ENCODE measurements at places on chromosomes 7 and 10.

GRCh38 chr7:27191161-27191731, 6.2 kb upstream of the HOXA11 start:
- peak; percentile 41 for DNase-seq

DNA sequence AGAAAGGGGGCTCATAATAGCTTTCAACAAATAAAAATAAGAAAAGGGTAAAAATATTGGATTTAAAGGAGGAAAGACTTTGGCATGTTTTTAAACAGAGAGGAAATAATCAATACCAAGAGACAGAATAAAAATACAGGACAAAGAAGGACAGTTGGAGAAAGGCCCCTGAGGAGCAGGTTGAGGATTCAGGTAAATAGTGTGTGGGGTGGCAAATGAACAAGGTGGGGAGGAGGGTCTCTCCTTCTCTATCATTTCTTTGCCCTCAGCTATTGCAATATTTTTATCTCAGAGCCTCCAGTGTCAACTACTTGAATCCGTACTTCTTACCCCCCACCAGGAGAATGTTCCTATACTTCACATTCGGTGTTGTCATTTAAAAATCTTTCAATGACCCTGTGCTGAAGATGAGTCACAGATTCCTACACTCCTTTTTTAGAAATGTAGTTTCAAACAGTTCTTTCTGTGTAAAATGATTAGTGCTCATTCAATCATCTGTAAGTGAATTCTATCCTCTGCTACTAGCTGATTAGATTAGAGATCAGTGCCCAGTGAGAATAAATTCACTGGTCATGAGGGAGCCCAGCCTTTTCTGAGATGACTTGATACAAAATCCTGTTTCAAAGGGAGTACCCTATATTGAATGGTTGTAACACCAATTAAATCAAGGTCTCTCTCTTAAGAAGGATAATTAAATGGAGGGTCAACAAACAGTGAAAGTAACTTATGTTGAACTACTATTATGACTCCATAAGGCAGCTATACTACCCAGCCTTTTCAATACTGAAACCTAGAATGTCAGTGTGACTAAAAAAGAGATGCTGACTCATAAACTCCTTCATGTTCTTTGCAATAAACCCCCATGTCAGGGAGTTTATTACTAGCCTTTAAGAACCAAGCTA, 50.4 kb upstream of the WNT16 start:
- peak; percentile 78 for DNase-seq

- DNase-seq: peak; percentile 48
These were observed 6.1 kb downstream of the GSTO2 start for GRCh38 chr10:104274762-104275721.

DNA sequence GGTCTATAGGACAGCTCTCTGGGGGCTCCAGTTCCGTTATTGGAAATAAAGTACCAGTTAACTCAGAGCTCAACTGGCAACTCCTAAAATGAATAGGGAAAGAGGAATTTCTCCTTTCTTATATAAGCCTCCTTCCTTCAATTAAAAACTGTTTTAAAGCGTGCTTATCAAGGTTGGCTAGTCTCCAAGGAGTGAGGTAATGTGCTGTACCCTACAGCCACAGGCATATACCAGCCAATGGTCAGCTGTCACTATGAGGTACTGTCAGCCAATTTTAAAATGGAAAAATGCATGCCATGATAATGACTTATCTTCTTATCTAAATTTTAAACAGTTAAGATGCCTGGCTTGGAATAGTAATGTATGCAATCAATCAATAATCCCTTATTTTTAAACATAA, 76.2 kb downstream of the PLCE1 start:
- no peak for DNase-seq

DNA sequence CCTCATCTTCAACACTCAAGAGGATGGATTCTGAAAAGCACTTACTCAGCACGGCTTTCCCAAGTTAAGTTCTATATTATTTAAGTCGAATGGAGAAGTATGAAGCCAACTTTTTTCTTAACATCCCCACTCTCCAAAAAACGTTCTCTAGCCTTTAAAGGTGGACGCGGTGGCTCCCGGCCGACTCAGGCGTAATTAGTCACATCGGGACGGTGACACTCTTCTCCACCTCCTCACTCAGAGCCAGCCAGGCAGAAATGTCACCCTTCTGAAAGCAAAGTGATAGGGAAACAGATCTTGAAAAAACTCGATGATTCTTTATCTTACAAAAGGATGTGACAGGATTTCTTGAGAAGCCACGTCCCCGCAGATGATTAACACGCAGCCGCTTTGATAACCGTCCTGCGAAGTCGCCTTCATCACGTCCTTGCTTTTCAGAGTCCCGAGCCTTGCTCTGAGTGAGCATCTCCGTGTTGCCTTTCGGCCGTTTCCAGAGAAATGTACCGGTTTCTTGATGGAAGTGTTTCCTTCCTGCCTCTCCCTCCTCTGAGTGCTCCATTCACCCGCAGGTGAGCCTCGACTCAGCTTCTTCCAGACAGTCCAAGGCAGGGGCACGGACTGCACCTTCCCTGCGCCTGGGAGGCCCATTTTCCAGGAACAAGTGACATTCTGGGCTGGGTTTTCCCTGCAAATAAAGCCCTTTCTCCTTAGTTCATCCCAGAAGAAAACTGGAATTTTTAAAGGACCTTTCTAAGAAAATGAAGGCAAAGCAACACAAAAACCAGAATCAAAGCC, 314.8 kb downstream of the DNAJB6 start:
- DNase-seq: no peak

GRCh38 chr10:30390207-30390606, 41.1 kb upstream of the MTPAP start:
- DNase-seq: no peak

GRCh38 chr7:105355701-105356100, 33.0 kb downstream of the SRPK2 start:
- no peak for DNase-seq

DNA sequence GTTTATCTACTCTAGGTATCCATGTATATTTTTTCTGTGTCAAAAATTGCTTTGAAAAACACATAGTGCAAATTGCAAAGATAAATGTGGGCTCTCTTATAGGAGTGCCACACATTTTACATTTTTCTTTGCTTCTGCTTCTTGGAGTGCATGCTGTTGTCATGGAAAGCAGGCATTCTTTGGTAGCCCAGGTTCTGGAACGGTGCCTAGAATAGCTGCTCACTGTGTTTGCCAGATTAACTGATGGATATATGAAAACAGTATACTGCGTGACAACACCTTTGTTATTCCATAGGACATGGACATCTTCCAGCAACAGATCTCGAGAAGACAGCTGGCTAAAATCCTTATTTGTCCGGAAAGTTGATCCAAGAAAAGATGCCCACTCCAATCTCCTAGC, 13.4 kb downstream of the NIPSNAP2 start:
- no peak for DNase-seq

DNA sequence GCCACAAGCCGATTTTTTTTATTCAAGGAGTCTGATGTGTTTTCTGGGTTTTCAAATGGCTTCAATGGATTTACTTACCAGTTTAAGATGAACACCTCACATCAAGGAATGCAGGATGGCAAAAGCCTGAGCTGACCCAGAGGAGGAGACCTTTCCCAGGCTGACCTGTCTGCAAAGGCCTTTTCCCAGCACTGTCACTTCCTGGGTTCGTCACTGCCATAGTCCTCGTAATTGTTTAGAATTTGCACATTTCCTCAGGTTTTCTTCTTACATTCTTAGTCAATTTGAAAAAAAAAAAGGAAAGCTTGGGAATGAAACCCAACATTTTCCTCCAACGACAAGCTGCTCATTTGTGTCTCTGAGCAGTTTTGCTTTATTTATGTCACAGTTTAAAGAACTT, 42.0 kb downstream of the PTER start:
- peak; percentile 3 for DNase-seq

DNA sequence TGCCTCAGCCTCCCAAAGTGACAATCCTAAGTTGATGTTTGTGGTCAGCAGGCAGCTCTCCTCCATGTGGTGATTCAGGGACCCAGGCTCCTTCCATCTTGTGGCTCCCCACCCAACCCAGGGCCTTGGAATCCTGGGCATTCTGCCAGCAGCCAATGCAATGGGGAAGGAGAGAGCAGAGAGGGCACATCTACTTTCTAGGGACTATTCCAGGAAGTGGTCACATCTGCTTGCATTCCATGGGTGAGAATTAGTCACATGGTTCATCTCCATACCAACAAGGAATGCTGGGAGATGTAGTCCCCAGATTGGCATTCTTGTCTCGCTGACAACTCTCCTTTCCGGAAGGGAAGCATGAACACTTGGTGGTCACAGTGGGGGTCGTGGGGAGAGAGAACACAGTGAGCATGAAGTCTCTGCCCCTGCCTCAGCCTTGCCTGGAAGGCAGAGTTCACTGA, 9.9 kb upstream of the SRRM3 start:
- DNase-seq: peak; percentile 75

DNA sequence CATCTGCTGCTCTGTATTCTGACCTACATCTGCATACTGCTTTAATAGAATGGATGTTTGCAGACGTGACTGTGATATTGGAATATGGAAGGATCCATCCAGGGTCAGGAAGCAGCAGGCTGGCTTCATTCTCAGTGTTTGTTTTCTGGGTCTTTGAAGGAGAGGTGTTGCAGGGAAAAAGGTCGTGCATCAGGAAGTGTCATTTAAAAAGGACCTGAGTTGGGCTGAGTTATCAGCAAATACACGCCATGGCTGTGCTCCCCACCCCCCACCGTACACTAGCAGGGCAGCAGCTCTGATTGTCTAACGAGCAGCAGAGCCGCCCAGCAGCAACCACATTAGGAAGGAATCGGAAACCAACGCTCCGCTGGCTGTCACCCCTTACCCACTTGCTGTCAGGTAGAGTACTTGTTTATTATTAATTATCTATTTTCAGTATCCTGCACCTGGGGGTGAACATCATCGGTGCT, 63.1 kb upstream of the STEAP1B start:
- peak; percentile 51 for DNase-seq

- DNase-seq: no peak
These were observed 1.5 kb downstream of the ZP3 start for GRCh38 chr7:76426246-76426645.

DNA sequence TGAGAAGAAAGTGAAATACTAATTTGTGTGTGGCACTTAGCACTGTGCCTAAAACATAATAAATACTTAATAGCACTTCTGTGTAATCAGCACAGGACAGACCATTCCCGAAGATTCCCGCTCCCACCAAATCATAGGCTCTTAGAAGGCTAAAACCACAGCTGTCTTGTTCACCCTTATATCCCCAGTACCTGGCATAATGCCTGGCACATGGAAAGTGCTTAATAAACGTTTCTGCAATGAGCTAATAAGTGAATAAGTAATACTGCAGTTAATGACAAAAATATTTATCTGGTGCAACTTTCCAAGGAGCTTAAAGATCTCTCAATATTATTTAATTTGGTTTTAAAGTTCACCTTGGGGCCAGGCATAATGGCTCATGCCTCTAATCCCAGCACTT, 43.2 kb downstream of the MTURN start:
- DNase-seq: no peak

DNA sequence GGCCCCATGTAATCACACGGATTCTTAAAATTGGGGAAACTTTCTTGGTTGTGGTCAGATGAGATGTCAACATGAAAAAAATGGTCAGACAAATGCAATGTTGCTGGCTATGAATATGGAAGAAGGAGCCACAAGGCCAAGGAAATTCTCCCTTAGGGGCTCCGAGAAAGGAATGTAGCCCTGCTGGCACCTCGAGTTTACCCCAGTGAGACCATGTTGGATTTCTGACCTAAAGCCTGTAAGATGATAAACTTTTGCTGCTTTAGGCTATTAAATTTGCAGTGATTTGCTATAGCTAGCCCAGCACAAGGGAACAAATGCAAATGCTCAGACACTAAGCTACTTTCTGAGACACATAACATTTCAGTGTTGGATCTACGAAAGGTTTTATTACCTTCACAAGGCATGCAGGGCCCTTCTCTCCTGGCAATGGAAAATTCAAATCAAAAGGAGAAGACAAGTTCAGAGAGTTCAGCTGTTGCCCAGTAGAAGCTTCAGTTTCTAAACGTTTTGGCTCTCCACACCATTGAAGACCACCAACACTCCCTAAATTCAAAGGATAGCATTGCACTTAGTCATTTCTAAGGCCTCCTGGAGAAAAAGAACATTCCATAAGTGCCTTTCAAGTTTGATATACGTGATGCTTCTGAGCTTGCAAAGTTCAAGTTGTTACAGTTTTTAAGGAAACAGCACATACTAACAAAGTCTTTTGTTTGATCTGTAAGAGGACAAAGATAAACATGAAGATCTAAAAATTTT, 23.4 kb downstream of the MCMBP start:
- peak; percentile 82 for DNase-seq

- no peak for DNase-seq
These were observed 73.5 kb downstream of the ZRANB1 start for GRCh38 chr10:125015356-125015944.

DNA sequence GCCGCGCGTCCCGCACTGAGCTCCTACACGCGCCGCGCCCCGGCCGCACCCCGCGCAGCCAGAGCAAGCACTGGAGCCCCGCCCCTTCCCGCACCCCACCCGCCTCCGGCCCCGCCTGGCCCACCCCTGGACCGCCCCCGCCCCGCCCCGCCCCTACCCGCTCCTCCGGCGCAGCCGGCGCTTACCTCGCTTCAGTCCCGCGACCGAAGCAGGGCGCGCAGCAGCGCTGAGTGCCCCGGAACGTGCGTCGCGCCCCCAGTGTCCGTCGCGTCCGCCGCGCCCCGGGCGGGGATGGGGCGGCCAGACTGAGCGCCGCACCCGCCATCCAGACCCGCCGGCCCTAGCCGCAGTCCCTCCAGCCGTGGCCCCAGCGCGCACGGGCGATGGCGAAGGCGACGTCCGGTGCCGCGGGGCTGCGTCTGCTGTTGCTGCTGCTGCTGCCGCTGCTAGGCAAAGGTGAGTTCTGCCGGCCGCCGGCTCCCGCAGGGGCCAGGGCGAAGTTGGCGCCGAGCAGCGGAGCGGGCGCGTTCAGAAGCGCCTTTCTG, at the start of gene RET:
TSS of gene RET (plus strand) at position 194 of the 545 bp plus-strand sequence. CDS start at position 384, 190 bp downstream.
- DNase-seq: peak; percentile 20

- DNase-seq: peak; percentile 29
These were observed 25.7 kb upstream of the CDK14 start for GRCh38 chr7:90570373-90570959.

GRCh38 chr7:53350241-53350640, 314.8 kb downstream of the POM121L12 start:
- DNase-seq: no peak

GRCh38 chr10:73167458-73167782, 388 bp downstream of the ECD start:
- DNase-seq: peak; percentile 34

- DNase-seq: no peak
These were observed 37.2 kb downstream of the HEPACAM2 start for GRCh38 chr7:93188870-93189634.

DNA sequence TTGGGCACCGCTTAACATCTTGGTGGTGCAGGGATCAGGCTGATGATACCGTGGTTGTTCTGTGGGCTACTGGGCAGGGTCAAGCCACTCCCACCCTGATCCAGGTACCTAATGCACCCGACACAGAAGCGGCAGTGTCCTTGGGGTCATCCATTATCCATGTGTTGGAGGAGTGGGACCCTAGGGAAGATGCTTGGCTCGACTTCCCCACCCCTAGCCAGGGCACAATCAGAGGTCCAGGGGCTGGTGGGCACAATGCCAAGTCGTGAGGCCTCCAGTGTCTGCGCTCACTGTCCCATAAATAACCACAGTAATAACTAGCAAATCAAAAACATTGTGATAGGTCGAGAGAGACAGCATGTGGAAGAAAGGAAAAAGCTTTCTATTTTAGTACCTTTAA, 37.7 kb downstream of the HTRA1 start:
- DNase-seq: no peak

Measured in ELR (cell line).